HCT116 (cell line): ENCODE measurements at places on chromosomes 12 and 14. TPM values are rescaled to one million over a fixed set of nuclear protein-coding genes. Genes with fewer than 3 reads are reported as not detected.

The CACNA2D4 gene
- total RNA-seq, result 1.7 TPM

The ASCL1 gene
- total RNA-seq, result not detected

The TPCN1 gene
- total RNA-seq, result 29.7 TPM

The INSM2 gene
- total RNA-seq, result not detected

The TPH2 gene
- not detected for total RNA-seq

The PRKD1 gene
- total RNA-seq, result not detected

The KRT83 gene
- not detected for total RNA-seq

The RFLNA gene
- total RNA-seq, result not detected

The C12orf60 gene
- total RNA-seq, result 3.5 TPM

The SDS gene
- not detected for total RNA-seq

GRCh38 chr14:58272588-58273372, 25.6 kb upstream of the ARID4A start:
- no peak for DNase-seq

- DNase-seq, result no peak
Measured at GRCh38 chr14:99230208-99231151, 41.5 kb downstream of the BCL11B start.

GRCh38 chr12:6274231-6275221, 36.0 kb upstream of the PLEKHG6 start:
- no peak for DNase-seq

- no peak for DNase-seq
Measured at GRCh38 chr14:80491131-80491530, 279.8 kb upstream of the DIO2 start.

DNA sequence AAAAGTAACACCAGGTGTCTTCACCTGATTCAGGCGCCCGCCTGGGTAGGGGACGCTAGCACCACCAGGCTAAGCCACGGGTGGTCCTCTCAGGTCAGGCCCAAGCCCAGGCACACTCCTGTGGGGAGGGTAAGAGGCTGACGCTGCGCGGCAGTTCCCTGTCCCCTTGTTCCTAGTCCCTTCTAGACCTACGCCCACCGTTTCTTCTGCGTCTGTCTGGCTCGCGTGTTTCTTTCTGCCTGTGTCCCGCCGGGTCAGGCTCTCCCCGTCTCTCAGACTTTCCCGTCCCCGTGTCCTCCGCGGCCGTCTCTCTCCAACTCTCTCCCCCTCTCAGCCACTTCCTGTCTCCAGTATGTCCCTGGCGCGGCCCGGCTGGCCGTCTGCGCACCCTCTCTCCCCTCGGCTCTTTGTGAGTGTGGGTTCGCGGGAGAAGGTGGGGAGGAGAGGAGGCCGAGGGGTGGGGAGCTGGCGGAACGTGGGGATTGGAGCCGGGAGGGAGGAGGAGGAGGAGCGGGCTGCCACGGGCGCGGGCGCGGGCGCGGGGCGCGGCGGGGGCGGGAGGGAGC, 3.1 kb upstream of the TNS2 start:
- no peak for DNase-seq

- DNase-seq, result no peak
Measured at GRCh38 chr12:12039897-12040296, 30.8 kb upstream of the BCL2L14 start.

GRCh38 chr12:123433615-123434014, 2.9 kb downstream of the RILPL2 start:
- DNase-seq, result no peak

DNA sequence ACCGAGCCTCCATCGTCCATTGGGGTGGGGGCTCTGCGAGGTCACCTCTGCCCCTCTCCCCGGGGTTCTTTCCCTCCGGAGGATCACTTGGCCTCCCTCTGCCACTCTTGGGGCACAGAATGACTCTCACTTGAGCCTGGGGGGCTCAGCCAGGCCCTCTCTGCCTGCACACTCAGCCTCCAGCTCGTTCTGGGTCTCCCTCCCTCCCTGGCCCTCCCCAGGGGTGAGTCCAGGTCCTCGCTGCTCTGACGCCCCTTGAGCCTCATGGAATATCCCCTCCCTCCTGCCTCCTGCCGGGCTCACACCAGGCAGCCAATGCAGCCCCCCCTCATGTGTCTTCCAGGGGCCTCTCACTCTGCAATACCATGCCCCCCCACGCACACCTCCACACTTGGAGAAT, 17.7 kb upstream of the SFSWAP start:
- no peak for DNase-seq

- DNase-seq, result no peak
Measured at GRCh38 chr12:60205500-60205899, 609.7 kb downstream of the SLC16A7 start.

GRCh38 chr14:101444116-101444515, 117.2 kb upstream of the DIO3 start:
- DNase-seq, result no peak

DNA sequence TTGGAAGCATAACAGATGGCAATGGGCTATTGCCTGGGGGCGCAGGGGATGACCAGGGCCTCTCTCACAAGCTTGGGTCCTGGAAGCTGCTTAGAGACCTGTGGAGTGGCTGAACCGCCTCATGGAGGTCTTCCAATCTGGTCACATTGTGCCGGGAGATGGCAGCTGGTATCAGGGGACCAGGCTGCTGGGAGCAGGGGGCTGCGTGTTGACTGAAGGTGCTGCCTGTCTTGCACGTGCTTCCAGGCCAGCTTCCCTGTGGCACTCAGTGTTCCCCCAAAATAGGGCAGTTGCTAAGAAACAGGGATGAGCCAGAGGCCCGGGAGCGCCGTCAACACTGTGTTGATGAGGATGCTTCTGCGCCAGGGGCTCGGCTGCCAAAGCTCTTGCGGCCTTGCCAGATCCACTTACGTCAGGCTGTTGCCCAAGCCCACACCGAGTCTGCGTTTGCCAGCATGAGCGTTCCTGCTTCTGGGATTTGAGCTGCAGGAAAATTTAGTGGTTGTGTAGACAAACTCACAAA, 39.8 kb downstream of the ELK3 start:
- no peak for DNase-seq

DNA sequence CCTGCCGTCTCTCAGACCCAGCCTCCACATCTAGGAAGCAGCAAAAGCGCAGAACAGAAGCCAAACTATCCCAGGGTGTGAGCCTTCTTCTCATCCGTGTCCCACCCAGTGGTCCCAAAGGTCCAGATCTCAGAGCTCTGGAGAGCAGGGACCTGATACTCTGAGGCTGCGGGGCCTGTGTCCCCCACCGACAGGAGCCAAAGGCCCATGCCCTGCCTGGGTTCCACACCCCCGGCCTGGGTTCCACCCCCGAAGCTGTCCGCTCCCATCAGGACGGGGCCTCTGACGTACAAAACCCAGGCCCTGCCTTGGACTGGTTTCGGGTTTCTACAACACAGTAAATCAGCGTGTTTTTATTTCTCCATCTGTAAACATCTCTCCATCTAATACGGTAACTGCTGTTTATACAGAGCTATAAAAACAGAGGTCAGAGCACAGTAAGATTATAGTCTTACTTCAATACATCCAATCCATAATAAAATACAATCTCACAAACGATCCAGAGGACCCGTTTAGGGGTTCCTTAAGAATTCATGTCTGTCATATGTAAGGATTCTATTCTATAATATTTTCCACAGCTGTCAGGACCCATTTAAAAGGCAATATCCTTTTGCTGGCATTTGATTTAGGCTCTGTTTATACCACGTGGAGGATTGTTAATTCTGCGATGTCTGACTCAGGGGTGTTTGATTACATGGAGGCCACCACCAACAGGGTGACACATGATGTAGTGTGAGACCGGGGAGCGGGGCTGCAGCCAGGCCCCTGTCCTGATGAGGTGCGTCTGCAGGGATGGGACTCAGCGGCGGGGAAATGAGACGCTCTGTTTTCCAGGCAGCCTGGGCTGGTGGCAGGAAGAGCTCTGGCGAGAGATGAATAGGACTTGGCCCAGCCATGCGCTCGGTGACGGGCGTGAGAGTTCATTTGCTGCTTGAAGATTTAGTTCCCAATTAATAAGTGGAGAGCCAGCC, 110.3 kb downstream of the DICER1 start:
- DNase-seq, result no peak

GRCh38 chr14:60331201-60332045, 82.4 kb downstream of the PPM1A start:
- peak; percentile 67 for DNase-seq

- no peak for DNase-seq
Measured at GRCh38 chr12:116346741-116347140, 69.2 kb upstream of the MED13L start.

- DNase-seq, result no peak
Measured at GRCh38 chr12:94111302-94111701, 37.1 kb upstream of the PLXNC1 start.

DNA sequence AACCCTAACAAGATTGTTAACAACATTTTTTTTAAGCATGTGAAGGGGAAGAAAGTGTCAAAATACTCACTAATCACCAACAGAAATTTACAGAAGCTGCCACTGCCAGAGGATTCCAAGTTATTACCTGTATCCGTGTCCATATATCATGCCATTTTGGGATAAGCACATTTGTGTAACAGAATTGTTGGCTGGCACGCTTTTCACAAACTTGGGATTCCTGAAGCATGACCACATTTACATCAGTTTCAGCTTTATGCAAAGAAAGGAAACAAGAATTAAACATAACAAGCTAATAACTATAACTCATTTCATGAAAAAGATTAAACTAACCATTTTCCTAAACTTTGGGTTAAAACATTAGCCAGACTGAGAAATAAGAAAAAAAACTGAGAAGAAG, 5.9 kb downstream of the NEMP1 start:
- no peak for DNase-seq

DNA sequence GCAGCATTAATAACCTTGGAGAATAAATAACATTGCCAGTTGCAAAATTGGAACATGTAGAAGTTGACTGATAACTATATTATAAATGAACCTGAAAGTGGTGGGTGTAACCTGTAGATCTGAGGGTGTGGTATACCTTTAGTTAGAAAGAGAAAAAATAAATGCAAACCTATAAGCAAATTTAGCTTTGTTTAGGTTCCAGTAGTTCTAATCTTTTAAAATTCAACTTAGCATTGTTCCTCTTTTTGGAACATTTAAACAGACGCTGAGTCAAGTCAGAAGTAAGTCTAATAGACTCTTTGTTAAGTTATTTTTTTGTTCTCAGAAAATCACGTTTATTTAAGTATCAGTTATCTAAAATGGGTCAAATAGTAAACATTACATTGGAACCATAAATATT, 120.0 kb downstream of the DNAI7 start:
- DNase-seq, result no peak

GRCh38 chr12:26369588-26369987, 174.2 kb downstream of the SSPN start:
- DNase-seq, result no peak

DNA sequence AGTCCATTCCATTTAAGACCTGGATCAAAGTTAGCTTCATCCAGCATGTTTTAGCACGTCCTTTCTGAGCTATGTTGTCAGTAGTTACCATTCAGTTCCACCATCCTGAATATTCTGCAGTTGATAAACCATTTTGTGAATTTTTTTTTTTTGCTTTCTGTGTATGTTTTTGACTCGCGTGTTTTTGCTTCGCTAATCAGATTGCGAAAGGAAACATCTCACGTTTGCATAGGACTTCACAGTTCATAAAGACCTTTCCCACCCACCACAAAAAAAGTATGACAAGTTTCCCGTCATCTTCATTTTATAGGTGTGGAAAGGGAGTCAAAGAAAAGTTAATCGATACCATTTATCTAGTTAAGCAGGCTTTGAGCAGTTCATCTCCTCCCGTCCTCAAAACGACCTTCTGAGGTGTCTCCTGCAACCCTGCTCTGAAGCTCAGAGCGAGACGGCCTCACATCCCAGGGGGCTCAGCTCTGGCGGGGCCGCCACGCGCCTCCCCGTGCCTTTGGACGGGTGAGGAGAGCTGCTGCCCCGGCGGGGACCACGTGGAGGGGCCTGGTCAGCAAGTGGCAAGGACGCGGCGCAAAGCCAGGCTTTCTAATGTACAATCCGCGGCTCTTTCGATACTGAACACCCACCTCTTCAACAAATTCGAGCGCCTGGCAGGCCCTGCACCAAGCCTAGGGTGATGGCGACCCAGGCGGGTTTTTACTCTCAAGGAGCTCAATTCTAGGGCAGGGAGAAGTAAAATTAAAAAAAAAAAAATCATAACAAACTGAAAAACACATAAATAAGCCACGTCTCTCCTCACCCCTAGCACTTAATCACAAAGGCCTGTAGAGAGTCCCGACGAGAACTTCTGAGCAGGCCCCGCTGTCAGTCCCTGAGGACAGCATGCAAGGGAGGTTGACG, 988 bp upstream of the TMEM263 start:
- no peak for DNase-seq

- no peak for DNase-seq
Measured at GRCh38 chr12:58211211-58211610, 269.8 kb downstream of the ATP23 start.

DNA sequence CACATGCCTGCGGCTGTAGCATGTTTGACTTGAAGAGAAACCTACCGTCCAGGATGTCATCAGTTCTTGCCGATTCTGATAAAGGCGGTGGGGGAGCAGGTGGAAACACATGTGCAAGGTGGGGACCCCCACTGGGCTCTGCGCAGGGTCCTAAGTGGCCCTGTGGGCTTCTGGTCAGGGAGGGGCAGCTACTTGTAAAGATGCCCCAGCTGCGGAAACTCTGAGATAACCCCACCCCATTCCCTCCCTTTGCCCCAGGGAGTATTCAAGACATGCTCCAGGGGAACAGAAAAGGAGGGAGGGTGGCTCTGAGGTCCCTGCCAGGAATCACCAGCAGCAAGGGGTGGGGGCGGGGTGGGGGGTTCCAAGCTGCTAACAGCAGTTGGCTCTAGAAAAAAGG, 67.6 kb downstream of the PIWIL1 start:
- no peak for DNase-seq

DNA sequence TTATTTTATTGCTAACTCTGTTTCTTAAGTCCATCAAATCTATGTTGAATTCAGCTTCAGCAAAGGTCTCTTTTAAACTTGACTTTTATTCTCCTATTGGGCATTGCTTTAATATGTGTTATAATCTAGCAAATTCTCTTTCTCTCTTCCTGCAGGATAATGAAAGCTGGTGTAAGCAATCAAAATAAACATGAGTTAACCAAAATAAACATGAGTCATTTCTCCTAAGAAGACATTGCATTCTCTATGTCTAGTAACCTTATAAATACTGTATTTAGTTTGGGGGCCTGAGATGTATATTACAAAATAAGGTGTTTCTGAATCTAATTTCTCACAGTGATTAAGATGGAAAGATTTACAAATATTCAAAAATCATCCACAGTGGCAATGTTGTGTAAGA, 739.1 kb upstream of the ATXN7L3B start:
- DNase-seq, result no peak

- DNase-seq, result no peak
Measured at GRCh38 chr12:65152012-65152411, 17.4 kb upstream of the LEMD3 start.

DNA sequence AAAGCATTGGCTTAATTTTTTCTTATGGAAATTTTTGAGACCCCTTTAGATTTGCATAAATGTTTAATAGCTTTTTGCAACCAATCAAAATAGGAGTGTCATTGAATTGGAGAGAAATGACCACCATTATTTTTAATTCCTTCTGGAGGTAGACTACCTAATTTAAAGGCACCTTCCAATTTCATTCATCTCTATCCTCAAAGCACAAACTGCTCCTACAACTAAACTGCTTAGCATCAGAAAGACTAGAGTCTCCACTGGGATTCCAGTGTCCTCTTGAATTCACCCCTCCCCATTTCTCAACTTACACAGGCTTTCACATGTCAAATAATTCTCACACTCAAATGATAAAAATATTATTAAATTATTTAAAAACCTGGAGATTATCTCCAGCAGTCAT, 168.4 kb downstream of the RPS29 start:
- DNase-seq, result no peak
